Brain (organoid and tissue), 16 donors: ENCODE measurements at places on chromosomes 5 and 9. TPM values are rescaled to one million over a fixed set of nuclear protein-coding genes. Genes with fewer than 3 reads are reported as not detected.

Gene SARDH
- 4.7 TPM for polyA plus RNA-seq

Gene MUSK
- not detected for polyA plus RNA-seq

Gene ACSL6
- 4.8 TPM for polyA plus RNA-seq

Gene NIPAL4
- polyA plus RNA-seq, result 4.3 TPM

Gene PCDHGA7
- polyA plus RNA-seq, result 0.93 TPM

Gene LCN1
- not detected for polyA plus RNA-seq

Gene SV2C
- polyA plus RNA-seq, result 0.53 TPM

Gene CAMK2A
- polyA plus RNA-seq, result 116 TPM

Gene AQP7
- polyA plus RNA-seq, result 0.66 TPM

Gene PCDHGB4
- polyA plus RNA-seq, result 0.73 TPM

Gene CDH10
- polyA plus RNA-seq, result 1.9 TPM

Gene ANXA6
- polyA plus RNA-seq, result 261 TPM

Gene DNAJB5
- polyA plus RNA-seq, result 49.4 TPM

Gene PRR16
- 0.93 TPM for polyA plus RNA-seq

Gene PCDHGA5
- polyA plus RNA-seq, result 1.0 TPM

Gene TRIM7
- polyA plus RNA-seq, result 0.22 TPM
